ENCODE measurements at places on chromosomes 1 and 21. TPM values are rescaled to one million over a fixed set of nuclear protein-coding genes. Genes with fewer than 3 reads are reported as not detected.

DNA sequence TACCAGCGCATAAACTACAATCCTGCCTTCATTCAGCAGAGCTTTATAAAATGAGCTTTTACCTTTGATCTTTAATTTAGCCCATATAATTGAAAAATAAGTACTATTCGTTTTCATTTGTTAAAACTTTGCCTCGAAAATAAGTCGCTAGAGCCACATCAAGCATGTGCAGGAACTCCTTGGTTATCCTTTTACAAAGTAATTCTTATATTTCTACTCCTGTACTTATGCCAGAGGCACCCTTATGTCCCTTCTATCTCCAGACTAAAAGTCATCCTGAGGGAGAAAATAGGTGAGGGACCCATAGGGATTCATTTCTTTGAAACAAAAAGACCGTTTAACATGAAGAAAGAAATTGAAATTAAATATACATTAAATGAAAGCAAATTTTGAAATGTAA, 278.2 kb upstream of the C1orf105 start:
- no peak for DNase-seq
- H3K4me1 ChIP-seq = peaks cover 15% of the 10 kb centered on the region
- no peaks in the 10 kb centered on the region for H3K27me3 ChIP-seq
- H3K36me3 ChIP-seq = no peaks in the 10 kb centered on the region
- H3K27ac ChIP-seq = no peak overlapping the region
- H3K4me3 ChIP-seq = no peak overlapping the region

DNA sequence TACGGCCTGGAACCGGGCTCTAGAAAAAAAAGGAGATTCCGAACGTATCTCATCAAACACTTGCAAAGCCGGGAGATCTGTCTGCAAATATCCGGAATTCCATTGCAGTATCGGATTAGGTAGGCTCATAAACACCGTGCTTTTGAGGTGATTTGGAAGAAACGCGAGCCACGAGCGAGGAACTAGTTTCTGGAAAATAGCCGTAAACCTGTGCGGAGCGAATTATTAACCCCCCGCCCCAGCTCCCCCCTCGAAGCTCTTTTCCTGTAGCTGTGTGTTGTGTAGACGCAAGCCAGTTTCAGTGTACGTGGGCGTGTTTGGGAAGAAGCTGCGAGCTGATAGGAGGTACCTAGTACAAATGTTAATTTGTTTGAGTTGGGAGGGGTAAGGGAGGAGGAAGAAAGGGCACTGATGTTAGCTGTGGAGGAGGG, 1.1 kb downstream of the RALGPS2 start:
- H3K4me3 ChIP-seq = peak overlapping the region; percentile 81
- H3K4me1 ChIP-seq = peaks cover 18% of the 10 kb centered on the region
- DNase-seq = peak; percentile 51
- no peaks in the 10 kb centered on the region for H3K36me3 ChIP-seq
- H3K27ac ChIP-seq = peak overlapping the region; percentile 29

DNA sequence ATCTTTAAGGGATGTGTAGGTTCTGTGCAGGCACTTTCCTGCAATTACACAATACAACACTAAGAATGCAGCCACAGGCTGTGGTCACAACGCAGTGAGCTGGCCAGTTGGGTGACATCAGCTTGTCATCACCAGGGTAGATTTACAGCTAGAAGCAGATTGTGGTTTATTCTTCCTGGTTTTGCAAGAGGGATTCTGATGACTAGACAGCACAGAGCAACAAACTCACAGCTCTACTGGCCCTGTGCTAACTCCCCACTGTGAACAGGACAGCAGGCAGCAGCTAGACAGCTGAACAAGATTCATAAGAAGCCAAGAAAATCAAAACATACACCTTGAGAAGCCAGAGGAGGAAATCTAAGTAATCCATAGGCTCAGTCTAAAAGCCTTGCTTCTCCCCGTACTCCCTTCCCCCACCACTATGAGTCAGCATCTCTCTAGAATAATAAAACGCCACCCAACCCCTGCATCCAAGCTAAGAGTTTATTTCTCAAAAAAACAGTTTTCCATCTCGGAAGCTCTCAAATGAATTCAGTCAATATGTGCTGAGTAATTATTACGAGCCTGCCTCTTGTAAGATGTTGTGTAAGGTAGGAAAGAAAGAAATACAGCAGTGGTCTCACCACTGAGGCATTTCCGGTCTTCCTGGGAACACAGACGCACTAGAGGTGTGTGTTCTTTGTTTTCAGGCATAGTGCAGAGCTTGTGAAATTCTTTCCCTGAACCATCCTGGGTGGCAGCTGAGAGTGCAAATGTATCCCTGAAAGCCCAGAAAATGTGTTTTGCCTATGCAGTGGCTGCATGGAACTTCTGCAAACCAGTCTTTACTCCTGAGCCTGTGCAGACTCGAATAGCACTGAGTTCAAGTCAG, 162.8 kb downstream of the NTPCR start:
- H3K4me1 ChIP-seq = peaks cover 25% of the 10 kb centered on the region
- H3K4me3 ChIP-seq = peak overlapping the region; percentile 47
- peak; percentile 61 for DNase-seq
- no peaks in the 10 kb centered on the region for H3K27me3 ChIP-seq
- H3K36me3 ChIP-seq = peaks cover 5% of the 10 kb centered on the region

- DNase-seq = no peak
- H3K4me3 ChIP-seq = no peak overlapping the region
- H3K27me3 ChIP-seq = no peaks in the 10 kb centered on the region
- no peaks in the 10 kb centered on the region for H3K36me3 ChIP-seq
- no peak overlapping the region for H3K27ac ChIP-seq
Observed at GRCh38 chr1:232568906-232569553, 60.9 kb downstream of the SIPA1L2 start.

DNA sequence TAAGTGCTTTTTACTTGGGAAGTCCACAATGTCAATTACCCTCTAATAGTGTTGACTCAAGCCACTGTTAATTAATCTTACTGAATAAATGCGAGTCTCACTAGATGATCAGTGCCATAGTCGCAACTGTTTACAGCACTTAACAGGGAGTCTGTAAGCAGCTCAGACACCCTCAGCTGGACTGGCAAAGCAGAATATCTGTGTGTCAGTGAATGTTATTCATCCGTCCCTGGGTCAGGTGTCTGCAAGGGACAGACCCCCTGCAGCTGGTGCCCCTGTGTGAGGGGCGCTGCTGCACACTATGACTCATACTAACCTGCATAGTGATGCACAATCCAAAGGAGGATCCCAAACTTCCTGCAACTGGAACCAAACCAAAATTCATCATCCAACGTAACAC, 306.5 kb downstream of the HHIPL2 start:
- DNase-seq = no peak
- no peaks in the 10 kb centered on the region for H3K4me1 ChIP-seq
- no peaks in the 10 kb centered on the region for H3K36me3 ChIP-seq
- H3K27me3 ChIP-seq = no peaks in the 10 kb centered on the region
- H3K4me3 ChIP-seq = no peak overlapping the region
- H3K27ac ChIP-seq = no peak overlapping the region

DNA sequence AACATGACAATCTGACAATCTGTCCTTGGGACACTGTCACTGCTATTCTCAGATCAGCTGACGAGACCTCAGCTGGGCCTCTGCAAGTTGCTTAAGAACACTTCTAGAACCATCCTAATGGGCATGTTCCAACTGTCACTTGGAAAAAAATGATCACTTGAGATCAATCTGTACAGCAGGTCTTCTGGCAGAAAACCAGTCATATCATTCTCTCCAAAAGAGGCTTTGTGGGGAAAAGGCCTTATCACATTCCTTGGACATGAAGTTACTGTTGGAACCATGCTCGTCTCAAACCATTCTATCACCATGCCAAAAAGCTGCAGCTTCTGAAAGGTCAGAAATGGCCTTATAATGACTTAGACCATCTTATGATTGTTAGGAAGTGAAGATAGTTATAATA, 744.2 kb downstream of the USP25 start:
- DNase-seq = no peak
- H3K27ac ChIP-seq = no peak overlapping the region
- H3K4me1 ChIP-seq = no peaks in the 10 kb centered on the region
- H3K36me3 ChIP-seq = no peaks in the 10 kb centered on the region

GRCh38 chr1:202015662-202015937, 5.2 kb downstream of the ELF3 start:
- DNase-seq = no peak
- H3K27ac ChIP-seq = no peak overlapping the region
- H3K4me3 ChIP-seq = no peak overlapping the region
- no peaks in the 10 kb centered on the region for H3K36me3 ChIP-seq

DNA sequence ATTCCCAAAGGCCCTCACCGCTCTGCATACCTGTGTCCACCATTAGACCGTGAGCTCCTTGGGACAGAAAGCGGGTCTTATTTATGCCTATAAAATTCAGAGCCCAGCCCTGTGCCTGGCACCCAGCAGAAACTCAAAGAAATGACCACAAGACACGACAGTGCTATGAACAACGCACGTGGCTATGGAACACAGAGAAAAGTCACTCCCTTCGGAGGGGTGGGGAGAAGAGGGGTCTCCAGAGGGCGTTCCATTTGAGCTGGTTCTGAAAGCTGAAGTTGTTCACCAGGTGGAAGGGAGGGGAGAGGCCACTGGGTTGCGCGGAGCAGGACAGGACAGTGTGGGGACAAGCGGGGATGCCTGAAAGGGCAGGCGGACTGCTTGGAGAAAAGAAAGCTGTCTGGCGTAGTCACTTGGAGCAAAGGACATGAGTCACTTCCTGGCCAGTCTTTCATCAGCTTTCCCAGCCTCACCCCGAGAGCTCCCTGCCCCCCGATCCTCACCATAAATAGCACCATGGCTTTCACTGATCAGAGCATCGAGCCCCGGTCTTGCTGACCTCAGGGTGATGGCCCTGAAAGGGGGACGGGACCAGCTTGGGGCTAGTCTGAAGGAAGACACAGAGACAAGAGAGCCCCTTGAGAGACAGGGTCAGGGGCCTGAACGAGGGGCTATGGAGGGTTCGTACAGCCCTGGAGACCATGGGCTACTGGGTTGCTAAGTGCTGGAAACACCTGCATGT, 28.5 kb downstream of the ECE1 start:
- peak overlapping the region; percentile 63 for H3K4me3 ChIP-seq
- DNase-seq = peak; percentile 48
- peaks cover 12% of the 10 kb centered on the region for H3K36me3 ChIP-seq

DNA sequence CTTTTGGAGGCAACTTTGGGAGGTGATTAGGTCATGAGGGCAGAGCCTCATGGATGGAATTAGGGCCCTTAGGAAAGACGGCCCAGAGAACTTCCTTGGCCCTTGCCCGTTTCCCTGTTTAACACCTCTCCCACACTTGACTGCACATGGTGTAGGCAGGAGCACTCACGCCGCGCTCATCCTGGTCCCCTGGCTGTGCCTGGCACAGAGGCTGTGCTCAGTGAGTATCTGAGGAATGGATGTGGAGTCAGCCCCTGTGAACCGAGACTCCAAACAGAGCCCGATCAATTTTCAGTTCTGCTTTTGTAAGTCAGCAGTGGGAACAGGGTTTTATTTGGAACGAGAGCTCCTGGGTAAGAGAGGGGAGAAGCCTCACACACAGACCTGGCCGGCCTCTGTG, 29.8 kb upstream of the ETV3 start:
- DNase-seq = no peak
- peaks cover 25% of the 10 kb centered on the region for H3K27me3 ChIP-seq
- H3K27ac ChIP-seq = no peak overlapping the region

DNA sequence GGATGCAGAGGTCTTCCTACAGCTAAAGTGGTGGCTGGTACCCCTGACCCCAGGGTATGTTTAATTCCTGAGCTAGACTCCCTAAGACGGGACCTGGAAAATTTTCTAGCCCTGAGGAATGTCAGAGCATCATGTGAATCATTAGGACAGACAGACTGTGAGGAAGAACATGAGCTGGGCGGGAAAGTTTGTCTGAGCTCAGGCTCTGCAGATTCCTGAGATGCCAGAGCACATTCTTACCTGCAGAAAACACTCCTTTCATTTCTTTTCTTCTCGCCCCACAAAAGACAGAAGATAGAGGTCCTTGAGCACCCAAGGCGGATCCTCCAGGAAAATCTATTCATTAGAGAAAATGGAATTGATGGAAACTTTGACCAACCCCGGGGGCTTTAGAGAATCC, 6.5 kb downstream of the CAPN2 start:
- no peak overlapping the region for H3K4me3 ChIP-seq
- H3K4me1 ChIP-seq = peaks cover 61% of the 10 kb centered on the region

GRCh38 chr1:147292012-147292411, 49.5 kb downstream of the CHD1L start:
- no peaks in the 10 kb centered on the region for H3K27me3 ChIP-seq
- H3K4me1 ChIP-seq = peaks cover 19% of the 10 kb centered on the region
- peaks cover 43% of the 10 kb centered on the region for H3K36me3 ChIP-seq
- H3K27ac ChIP-seq = peak overlapping the region; percentile 90
- peak overlapping the region; percentile 45 for H3K4me3 ChIP-seq

GRCh38 chr1:224435318-224435763, 744 bp upstream of the WDR26 start:
- H3K27me3 ChIP-seq = no peaks in the 10 kb centered on the region
- peaks cover 13% of the 10 kb centered on the region for H3K36me3 ChIP-seq
- peak; percentile 23 for DNase-seq
- H3K4me1 ChIP-seq = peaks cover 58% of the 10 kb centered on the region

DNA sequence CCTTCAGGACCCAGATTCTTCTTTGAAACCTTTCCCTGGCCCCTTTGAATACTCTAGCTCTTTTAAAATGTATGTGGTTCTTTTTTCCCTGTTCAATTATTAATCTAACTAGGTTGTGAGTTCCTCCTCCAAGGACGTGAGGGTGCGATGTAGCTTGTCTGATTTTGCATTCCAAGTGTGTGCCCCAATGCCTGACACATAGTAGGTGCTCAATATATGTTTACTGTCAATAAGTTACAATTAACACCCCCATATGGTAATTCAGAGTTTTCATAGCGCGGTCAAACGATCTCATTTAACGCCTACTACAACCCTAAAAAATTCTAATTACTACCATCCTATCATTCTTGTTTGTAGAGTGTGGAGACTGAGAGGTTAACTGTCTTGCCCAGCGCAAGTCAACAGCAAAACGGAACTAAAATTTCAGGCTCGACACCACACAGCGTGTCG, 482 bp upstream of the MTR start:
- peaks cover 35% of the 10 kb centered on the region for H3K4me1 ChIP-seq
- peak overlapping the region; percentile 95 for H3K27ac ChIP-seq
- no peak for DNase-seq
- H3K36me3 ChIP-seq = peaks cover 4% of the 10 kb centered on the region
- no peaks in the 10 kb centered on the region for H3K27me3 ChIP-seq
- peak overlapping the region; percentile 94 for H3K4me3 ChIP-seq

DNA sequence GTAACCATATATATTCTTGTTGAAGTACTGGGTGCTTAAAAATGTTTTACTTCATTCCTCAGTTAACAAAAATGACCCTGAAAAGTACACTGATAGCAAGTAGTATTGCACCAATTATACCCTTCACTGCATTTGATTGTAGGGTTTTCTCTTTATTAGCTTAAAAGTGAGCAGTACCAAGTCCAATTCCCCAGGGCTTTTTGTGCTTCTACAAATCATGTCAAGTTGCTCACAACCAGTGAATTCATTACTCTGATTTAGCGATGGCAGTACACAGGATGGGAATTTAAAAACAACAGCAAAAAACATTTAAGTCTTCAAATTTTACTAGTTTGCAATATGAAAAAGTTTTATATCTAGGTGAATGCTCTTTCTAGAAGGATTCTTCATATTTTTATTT, 436.4 kb downstream of the PTBP2 start:
- H3K36me3 ChIP-seq = no peaks in the 10 kb centered on the region
- no peak for DNase-seq
- no peaks in the 10 kb centered on the region for H3K27me3 ChIP-seq
- no peak overlapping the region for H3K27ac ChIP-seq
- H3K4me1 ChIP-seq = no peaks in the 10 kb centered on the region
- H3K4me3 ChIP-seq = no peak overlapping the region

The BCAR3 gene
- total RNA-seq = 3.1 TPM

The S100A5 gene
- 4.4 TPM for total RNA-seq

The AMY1A gene
- total RNA-seq = not detected

The HCN3 gene
- total RNA-seq = 3.6 TPM

The NPPB gene
- not detected for total RNA-seq

The EPS8L3 gene
- total RNA-seq = not detected

The HS2ST1 gene
- total RNA-seq = 32.9 TPM

Data from activated T-cell treated with anti-CD3 and anti-CD28 coated beads, Interleukin-2, amount 50 U/mL, for 72 hours (primary cell).